Stimulated activated CD4-positive, alpha-beta T cell treated with anti-CD3 and anti-CD28 coated beads, Interleukin-2, amount 100 ng/mL, for 48 hours (primary cell): ENCODE measurements at places on chromosomes 1 and 21.

DNA sequence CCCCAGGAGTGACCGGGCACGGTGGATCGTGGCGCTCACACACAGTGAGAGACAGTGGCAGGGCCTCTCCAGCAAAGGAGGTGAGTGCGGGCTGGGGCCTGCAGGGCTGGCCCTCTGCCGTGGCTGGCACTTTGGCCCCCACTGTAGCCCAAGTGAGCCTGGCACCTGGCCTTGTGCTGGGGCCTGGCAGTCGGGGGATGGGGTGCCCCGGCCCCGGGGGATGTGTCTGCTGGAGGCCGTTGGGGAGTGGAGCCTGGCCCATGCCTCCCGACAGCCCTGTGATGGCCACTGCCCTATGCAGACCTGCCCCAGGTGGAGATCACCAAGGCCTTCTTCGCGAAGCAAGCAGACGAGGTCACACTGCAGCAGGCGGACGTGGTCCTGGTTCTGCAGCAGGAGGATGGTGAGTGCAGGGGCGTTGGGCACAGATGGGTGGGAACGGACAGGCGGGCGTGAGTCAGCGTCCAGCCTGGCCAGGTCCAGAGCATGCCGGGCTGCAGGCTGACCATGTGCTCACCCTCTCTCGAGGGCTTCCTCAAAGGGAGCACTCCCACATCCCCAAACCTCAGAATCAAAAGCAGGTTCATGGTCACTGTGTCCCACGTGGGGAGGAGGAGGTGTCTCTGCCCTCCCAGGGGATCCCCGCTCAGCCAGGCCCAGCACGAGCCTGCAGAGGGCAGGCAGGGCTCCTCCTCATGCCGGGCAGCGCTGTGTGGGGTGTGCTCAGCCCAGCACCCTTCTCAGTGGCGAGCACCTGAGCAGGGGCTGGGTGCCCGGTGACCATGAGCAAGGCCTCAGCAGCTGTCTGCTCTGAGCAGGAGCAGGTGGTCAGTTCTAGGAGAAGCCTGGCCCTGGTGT is 25.3 kb downstream of the ARHGEF16 start:
- no peak for DNase-seq

GRCh38 chr1:187241971-187242370 is 413.2 kb downstream of the PLA2G4A start:
- no peak for DNase-seq

DNA sequence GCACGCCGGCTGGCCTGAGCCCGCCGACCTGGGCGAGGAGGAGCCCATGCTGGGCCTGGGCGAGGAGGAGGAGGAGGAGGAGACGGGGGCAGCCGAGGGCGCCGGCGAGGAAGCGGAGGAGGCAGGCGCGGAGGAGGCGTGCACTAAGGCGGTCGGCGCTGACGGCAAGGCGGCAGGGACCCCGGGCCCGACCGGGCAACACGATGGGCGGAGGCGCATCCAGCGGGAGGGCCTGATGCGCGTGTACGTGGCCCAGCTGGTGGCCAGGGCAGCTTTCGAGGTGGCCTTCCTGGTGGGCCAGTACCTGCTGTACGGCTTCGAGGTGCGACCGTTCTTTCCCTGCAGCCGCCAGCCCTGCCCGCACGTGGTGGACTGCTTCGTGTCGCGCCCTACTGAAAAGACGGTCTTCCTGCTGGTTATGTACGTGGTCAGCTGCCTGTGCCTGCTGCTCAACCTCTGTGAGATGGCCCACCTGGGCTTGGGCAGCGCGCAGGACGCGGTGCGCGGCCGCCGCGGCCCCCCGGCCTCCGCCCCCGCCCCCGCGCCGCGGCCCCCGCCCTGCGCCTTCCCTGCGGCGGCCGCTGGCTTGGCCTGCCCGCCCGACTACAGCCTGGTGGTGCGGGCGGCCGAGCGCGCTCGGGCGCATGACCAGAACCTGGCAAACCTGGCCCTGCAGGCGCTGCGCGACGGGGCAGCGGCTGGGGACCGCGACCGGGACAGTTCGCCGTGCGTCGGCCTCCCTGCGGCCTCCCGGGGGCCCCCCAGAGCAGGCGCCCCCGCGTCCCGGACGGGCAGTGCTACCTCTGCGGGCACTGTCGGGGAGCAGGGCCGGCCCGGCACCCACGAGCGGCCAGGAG is 7.2 kb upstream of the IBA57 start:
- no peak for DNase-seq

DNA sequence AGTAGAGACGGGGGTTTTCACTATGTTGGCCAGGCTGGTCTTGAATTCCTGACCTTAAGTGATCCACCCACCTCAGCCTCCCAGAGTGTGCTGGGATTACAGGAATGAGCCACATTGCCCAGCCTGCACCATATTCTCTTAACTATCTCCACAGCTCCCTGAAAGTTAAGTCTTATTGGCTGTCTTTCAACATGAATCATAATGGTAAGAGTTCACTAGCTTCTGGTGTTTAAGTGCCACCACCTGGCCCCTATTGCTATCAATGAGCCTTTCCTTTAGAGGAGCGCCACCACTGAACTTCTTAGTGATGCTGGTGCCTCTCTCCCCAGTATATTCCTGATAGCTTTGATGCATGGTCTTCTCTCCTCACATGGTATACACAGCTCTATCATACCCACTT is 15.7 kb downstream of the ZFYVE9 start:
- no peak for DNase-seq

- DNase-seq = no peak
Observed at GRCh38 chr1:238537641-238538040, 646.9 kb upstream of the ZP4 start.

DNA sequence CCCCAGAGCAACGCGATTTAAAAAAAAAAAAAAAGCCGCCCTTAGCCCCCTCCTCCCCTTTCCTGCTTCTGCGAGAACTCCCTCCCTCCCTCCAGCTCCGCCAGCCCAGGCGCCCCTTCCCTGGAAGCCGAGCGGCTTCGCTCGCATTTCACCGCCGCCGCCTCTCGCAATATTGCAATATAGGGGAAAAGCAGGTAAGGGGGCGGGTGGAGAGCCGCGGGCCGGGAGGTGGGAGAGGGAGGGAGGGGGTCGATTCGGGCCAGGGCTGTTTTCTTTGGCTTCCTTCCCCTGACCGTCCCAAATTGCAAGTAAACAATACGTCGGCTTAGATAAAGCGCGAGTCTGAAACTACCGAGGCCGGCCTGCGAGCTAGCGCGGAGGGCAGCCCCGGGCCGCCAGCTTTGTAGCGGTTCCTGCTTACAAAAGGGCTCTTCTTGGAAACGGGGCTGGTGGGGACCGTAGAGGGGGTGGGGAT is 408 bp downstream of the LMO4 start:
- peak; percentile 30 for DNase-seq

DNA sequence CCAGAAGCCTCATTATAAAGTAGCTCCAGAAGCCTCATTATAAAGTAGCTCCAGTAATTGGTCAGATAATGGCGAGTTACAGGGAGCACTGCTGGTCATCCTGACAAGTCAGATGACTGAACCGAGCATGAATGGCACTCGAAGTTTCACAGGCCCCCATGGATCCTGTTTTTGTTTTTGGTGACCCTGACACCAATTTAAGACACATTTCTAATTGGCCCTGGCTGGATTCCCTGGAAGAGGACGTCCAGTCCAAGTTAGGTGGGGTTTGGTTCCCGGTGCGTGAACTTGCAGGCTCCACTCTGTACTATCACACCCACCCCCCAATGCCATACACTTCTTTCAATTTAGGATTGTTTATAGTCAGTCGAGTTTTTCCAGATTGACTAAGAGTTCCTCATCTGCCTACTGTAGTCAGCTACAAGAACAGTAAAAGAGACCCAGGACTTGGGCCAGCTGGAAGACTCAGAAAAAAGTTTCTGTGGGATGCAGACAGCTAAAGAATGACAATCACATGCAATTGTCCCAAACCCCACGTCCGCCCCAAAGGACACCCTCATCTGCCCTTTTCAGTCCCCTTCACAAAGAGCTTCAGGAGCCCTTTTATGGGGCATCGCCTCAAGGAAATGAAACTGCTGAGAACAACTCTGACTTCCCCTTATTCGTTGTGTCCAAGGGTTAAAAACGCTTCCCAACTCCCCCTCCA is 2.7 kb downstream of the DHRS3 start:
- no peak for DNase-seq

GRCh38 chr1:58620259-58620658 is 43.2 kb upstream of the TACSTD2 start:
- no peak for DNase-seq

GRCh38 chr1:217333939-217334338 is 297.0 kb downstream of the GPATCH2 start:
- no peak for DNase-seq

GRCh38 chr1:234533975-234534876 is 55.2 kb upstream of the TARBP1 start:
- DNase-seq = no peak

GRCh38 chr1:147612366-147612765 is 58.0 kb downstream of the ACP6 start:
- DNase-seq = no peak

DNA sequence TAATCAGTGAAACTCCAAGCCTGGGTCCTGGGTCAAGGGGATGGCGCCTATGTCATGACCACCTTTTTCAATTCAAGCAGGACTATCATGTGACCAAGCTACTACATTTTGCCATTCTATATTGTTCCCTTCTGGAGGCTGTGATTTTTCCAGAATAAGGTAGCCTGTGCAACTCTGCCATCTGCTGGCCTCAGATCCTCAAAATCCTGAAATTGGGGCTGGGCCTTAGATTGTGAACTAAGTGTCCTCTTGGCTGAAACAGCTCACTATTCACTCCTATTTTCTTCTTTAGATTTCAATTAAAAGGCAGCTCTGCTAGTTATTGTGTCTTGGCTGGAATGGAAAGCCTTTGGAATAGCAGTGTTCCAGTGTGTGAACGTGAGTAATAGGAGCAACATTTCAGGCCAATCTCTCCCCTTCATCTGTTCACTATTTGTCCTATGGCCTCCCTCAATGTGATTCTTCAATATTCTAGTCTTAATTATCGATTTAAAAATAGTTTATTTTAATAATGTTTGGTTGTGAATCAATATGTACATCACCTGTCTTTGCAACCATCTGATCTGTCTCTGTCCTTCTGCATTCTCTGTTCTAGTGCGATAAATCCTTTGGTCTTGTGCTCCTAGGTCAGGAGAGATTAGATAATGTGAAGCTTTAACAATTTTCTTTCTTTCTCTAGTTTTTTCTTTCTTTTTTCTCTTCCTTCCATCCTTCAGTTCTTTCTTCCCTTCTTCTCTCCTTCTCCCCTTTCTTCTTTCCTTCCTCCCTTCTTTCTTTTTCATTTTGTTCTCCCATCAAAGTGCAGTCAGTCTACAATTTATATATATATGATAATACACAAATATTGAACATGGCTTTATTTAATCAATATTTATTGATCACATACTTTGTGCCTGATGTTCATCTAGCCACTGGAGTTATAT is 69.8 kb downstream of the CR1 start:
- DNase-seq = no peak

DNA sequence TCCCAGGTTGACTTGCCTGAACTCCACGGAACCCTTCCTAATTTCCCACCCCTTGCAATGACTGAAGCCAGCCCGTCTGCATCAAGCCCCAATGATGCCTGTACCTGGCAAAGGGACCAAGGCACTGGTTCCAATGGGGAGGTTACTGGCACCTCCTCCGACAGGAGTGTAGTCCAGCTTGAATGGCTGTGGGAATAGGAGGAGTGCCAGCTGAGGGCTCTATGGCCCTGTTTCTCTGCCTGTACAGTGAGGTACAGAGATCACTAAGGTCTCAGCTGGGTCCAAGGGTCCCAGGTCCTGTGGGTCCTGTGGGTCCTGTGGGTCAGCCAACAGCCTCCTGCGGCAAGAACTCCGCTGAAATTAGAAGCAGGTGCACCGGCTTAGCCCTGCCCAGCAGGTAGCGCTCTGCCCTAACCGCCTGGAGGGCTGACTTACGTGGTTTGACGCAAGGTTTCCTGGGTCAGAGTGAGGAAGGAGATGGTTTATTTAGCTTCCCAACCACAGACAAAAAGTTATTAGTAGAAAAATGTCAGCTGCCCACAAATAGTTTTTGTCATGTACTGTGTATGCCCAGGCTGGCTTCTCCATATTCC is 9.9 kb upstream of the SPRR4 start:
- DNase-seq = no peak

DNA sequence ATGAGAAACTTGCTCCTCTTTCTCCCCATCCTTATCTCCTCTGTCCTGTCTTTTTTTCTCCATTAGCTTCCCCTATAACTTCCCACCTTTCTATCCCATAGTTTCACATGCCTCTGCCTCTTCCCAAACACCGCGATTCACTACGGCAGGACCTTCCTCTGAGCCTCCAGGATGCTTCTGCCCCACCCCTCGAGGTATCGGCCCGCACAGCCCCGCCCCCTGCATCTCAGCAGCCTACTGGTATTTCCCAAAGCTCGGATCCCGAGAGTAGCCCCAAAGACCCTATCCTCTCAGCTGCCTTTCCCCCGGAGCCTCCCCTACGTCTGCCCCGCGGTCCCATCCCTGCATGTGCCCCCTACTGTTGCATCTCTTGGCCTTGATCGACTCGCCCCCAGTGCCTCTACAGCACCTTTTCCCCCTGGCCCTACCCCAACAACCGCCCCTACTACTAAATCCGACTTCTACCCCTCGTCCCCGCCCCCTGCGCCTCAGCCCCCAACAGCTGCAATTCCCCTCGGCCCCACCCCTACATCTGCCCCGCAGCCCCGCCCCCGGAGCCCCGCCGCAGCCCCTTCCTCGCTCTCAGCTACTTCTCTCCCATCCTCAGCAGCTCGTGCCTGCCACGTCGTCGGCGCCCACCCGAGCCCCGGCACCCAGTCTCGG is 512 bp downstream of the PIAS3 start:
- peak; percentile 36 for DNase-seq

DNA sequence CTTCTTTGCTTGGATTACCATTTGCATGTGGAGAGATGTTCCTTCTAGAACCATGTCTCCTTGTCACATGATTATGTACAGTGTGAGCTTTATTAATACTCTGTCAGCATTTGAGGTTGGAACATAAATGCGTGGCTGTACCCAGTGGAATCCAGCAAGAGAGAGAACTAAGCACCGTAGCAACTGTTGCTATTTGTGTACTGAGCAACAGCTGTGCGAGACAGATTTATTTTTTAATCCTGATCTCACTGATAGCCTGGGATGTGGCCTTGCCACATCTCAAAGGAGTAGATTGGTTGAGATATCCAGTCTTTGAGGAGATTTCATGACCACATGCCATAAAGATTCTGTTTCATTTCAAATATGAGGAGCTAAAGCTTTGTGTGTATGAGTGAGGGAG is 43.4 kb downstream of the KIF1B start:
- no peak for DNase-seq

GRCh38 chr1:172163498-172164215 is 256.8 kb upstream of the C1orf105 start:
- DNase-seq = no peak
